ENCODE measurements at places on chromosomes 11 and 22.

- DNase-seq, result no peak
Observed at GRCh38 chr11:5596607-5597201, at the start of gene TRIM6. TSS of gene TRIM6 (plus strand) at chr11:5596637. CDS start at chr11:5596898, 261 bp downstream.

DNA sequence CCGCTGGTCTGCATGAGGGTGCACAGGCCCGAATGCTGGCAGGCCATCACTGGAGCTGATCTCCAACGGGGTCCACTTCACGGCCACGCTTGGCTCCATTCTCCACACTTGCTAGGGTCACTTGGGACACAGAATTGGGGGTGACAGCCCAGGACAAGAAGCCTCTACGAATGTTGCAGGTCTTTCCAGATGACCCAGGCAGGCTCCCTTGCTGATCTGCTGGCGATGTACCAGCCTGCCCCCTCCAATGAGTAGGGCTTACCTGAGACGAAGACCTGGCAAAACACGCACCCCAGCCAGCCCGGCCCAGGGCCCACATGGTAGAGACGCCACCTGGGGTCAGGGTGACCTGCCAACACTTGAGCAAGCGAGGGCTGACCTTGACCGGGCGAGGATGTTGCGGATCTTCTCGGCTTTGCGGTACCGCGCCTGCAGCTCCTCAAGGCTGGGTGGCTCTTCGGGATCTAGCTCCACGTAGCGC is 44.9 kb downstream of the C11orf58 start:
- DNase-seq, result no peak

DNA sequence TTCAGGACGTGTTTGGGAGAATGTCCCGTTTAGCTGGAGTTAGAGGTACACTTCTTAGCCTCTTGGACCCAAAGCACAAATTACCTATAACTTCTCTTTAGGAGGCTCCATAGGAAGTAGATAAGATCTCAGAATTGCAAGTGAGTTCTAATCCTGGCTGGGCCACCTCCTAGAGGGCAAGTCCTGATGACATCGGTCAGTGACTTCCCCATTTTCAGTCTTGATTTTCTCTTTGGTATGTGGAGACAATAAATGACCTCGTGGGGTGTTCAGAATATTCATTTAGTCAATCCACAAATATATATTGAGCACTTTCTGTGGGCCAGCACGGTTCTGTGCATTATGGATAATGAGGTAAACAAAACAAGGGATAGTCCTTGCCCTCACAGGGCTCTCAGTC is 208.6 kb downstream of the CWF19L2 start:
- no peak for DNase-seq

- no peak for DNase-seq
Observed at GRCh38 chr11:67034350-67034749, 11.4 kb downstream of the SYT12 start.

- no peak for DNase-seq
Observed at GRCh38 chr11:45145379-45146071, 914 bp upstream of the PRDM11 start.

GRCh38 chr11:128719556-128719824 is 25.6 kb downstream of the FLI1 start:
- DNase-seq, result no peak

- DNase-seq, result no peak
Observed at GRCh38 chr22:36292823-36293530, 40.0 kb downstream of the APOL1 start.

GRCh38 chr22:49935561-49935960 is 17.1 kb downstream of the CRELD2 start:
- DNase-seq, result peak; percentile 38

GRCh38 chr11:63592975-63593395 is 21.2 kb downstream of the PLAAT3 start:
- DNase-seq, result no peak

DNA sequence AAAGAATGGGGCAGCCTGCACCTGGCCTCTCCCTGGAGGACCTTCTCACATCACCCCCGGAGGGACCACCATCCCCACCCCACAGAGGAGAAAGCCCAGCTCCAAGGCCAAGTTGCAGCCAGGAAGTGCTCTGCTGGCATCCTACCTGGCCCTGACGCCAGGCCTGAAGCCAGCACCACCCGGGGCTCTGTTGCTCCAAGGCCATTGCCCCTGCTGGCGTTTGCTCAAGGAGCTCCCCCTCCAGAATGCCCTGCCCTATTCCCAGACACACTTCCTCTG is 10.2 kb downstream of the RTN4R start:
- no peak for DNase-seq

- no peak for DNase-seq
Observed at GRCh38 chr22:38860283-38861169, 11.5 kb downstream of the CBX6 start.

- DNase-seq, result no peak
Observed at GRCh38 chr11:12754582-12755234, 80.5 kb downstream of the TEAD1 start.

GRCh38 chr11:67691149-67691548 is 16.7 kb upstream of the ALDH3B2 start:
- no peak for DNase-seq

GRCh38 chr22:37740455-37741311 is 43.8 kb downstream of the TRIOBP start:
- DNase-seq, result no peak

DNA sequence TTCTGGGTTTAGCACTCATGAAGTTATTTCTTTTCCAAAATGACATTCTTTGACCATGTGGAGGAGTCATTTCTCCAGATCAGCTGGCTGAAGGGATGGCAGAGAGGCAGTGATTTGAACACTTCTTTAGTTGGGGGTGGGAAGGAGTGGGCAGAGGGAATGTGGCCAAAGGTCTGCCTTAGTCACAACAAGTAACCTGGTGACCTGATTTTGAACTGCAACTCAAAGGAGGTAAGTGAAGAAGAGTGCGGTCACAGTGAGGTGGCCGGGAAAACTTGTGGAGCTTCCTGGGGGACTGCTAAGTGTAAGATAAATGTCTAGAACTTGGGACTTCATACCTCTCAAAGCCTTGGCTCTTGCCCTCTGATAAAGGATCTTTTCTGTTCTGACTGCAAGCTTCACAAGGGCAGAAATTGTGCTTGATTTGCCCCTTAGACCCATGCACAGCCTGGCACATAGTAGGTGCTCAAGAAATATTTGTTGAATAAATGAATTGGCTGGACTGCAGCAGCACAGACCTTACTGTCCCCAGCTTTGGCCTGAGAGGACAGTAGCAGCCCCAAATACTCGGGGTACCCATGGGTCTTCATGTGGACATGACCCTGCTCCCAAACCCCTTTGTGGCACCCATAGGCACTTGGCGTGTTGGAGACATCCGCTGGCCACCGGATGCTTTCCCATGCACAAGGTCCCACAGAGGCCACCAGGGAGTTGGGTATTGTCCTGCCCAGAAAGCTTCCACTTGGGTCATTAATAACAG is 99.0 kb upstream of the ALX4 start:
- no peak for DNase-seq

DNA sequence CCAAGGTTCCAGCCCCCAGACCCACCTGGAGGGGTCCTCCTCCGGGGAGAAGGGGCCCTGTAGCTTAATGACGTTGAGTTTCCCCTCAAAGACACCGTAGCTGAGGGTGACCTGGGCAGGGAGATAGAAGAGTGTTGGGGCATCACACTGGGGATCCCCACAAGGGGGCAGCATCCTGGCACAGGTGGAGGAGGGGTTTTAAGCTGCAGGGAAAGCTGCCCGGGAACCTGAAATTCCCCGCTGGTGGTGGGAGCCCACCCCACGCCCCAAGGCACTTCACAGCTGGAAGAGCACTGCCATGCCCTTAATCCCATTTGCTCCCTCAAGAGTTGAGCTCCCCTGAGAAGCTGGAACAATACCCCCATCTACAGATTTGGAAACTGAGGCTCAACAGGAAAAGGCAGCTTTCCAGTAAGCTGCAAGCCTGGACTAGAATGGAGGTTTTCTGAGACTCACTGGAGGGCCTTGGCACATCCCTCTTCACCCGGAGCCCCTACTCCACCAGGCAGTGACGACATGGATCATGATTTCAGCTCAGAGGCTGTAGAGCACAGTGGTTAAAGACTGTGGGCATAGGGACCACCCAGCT is 13.7 kb downstream of the MFNG start:
- DNase-seq, result peak; percentile 53

DNA sequence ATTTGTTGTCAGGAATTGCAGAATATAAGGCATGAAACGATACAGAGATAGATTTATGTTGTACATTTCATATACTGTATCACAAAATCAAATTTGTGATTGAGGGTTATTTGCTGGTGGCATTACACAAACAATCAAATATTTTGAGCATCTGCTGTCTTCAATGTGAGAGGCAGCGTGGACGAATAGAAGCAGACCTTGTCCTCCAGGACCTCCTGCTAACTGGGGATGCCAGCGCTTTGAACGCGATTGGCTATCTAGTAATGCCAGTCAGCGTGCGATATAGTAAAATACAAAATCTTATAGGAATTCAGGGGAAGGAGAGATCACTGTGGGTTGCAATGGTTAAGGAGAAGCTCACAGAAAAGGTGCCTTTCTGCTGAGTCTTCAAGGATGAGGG is 631 bp upstream of the SNX19 start:
- DNase-seq, result no peak

- DNase-seq, result no peak
Observed at GRCh38 chr11:44065161-44065661, 859 bp upstream of the ACCS start.

DNA sequence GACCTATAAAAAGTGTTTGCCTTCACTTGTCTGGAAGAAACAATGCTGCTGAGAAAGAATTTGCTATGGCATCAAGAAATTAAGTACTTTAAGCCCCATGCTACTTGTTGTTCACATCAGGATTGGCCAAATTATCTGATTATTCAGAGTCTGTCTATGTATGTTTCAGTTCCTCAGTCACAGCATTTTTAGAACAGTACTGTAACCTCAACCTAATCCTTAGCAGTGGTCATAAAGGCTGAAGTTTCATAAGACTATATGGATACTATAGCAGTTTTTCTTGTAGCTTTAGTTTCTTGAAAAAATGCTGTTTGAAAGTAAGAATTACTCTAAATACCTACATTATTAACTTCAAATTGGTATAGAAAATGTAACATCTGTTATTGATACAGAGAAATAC is 153.9 kb downstream of the INSC start:
- DNase-seq, result no peak

DNA sequence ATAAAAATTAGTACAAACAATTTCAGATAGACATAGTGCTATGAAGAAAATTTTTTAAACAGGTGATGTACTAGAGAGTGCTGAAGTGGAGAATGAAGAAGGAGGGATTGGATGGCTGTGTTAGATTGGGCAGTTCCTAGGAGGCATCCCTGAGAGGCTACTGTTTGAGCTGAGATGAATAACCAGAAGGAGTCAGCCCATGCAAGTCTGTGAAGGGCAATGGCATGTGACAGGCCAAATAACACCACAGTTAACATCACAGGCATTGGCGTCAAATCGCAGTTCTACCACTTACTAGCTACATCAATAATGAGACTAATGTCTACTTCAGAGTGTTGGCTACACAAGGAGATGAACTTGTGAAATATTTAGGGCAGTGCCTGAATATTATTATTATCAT is 35.4 kb downstream of the HORMAD2 start:
- no peak for DNase-seq

- no peak for DNase-seq
Observed at GRCh38 chr11:27882066-27882697, 181.9 kb upstream of the BDNF start.

DNA sequence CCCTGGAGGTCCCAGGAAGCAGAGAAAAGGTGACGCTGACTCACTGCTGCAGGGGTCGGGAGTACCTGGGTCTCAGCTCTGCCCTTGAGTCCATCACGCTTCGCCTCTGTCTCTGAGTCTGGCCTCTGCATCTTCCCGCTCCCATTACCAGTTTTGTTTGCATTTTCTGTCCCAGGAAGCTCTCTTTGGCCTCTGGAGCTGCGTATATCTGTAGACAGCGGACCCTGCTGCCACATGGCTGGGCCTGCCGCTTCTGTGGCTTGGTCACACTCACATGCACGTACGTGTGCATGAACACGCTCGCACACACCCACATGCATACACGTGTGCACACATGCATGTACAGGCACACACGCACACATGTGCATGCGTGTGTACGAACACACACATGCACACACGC is 20.8 kb upstream of the APOBEC3A start:
- DNase-seq, result no peak

GRCh38 chr22:23047742-23048141 is 22.6 kb upstream of the GNAZ start:
- no peak for DNase-seq

- no peak for DNase-seq
Observed at GRCh38 chr11:5605849-5606248, 9.4 kb downstream of the TRIM6 start.

- peak; percentile 30 for DNase-seq
Observed at GRCh38 chr22:35739076-35739930, 21.6 kb downstream of the APOL5 start.

DNA sequence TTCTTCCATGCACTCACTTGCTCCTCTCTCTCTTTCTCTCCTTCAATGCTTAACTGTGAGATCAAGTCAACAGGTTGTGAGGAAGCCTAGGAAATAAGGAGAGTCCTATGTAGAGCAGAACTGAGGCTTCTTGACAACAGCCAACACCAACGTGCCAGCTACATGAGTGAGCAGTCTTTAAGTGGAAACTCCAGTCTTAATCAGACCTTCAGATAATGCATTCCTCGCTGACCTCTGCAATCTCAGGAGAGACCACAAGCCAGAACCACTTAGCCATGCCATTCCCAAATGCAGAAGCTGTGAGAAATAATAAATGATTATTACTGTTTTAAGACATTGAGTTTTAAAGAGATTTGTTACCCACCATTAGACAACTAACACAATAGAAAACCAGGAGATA is 6.1 kb upstream of the TEAD1 start:
- DNase-seq, result no peak

- DNase-seq, result no peak
Observed at GRCh38 chr22:44351685-44352377, 39.1 kb upstream of the SHISAL1 start.

GRCh38 chr22:24201681-24202614 is 20.7 kb downstream of the SUSD2 start:
- DNase-seq, result no peak

- DNase-seq, result peak; percentile 22
Observed at GRCh38 chr11:96055706-96056387, 131.9 kb upstream of the MTMR2 start.

DNA sequence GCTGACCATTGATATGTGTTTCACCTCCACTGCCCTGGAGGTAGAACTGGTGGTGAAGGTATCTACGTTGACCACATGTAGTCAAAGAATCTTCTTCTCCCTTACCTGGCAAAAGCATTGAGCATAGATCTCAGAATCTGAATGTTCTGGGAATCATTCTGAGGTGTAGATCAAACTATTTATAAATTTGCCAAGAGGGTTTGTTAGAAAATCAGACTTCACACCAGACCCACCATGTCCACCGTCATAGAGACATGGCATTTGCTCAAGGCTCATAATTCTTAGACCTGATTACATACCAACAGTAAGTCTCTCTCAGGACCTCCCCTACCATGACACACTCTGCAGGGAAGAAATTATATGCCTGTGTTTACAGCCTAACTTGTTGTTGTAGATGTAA is at the start of gene OR8B2:
Gene OR8B2 (minus strand): TSS at position 101 of the 400 bp plus-strand sequence. CDS start 1,156 bp downstream, outside the sequence.
- DNase-seq, result no peak

DNA sequence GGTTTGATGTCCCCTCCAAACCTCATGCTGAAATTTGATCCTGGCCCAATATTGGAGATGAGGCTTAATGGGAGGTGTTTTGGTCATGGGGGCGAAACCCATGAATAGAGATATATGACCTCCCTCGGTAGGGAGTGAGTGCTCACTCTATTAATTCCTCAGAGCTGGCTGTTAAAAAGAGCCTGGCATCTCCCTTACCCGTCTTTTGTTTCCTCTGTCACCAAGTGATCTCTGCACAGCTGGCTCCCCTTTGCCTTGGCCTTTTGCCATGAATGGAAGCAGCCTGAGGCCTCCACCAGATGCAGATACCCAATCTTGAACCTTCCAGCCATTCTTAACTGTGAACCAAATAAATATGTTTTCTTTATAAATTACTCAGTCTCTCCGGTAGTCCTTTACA is 4.5 kb upstream of the CCDC81 start:
- no peak for DNase-seq

Data from CD4-positive, alpha-beta T cell treated with Interleukin-2 at 100 ng/mL for 4 hours (primary cell).